Fibroblast of lung (primary cell): ENCODE measurements at places on chromosomes 12 and 14. TPM values are rescaled to one million over a fixed set of nuclear protein-coding genes. Genes with fewer than 3 reads are reported as not detected.

The CALCOCO1 gene
- 116 and 118 TPM in 2 replicates for total RNA-seq

The KRT83 gene
- total RNA-seq: not detected in 2 replicates

The C12orf56 gene
- 0.77 and 1.5 TPM in 2 replicates for total RNA-seq

The SYCP3 gene
- 0.17 and 0.26 TPM in 2 replicates for total RNA-seq

The TPH2 gene
- not detected in 2 replicates for total RNA-seq

The ADAMTS20 gene
- not detected in 2 replicates for total RNA-seq

The GALNT6 gene
- 25.9 and 115 TPM in 2 replicates for total RNA-seq

The PPFIA2 gene
- 0.26 and 2.1 TPM in 2 replicates for total RNA-seq

The AQP2 gene
- not detected in 2 replicates for total RNA-seq

The RNF212B gene
- not detected in 2 replicates for total RNA-seq

The SLC25A47 gene
- total RNA-seq: under 0.01 TPM in 1 of 2 replicates, not detected in the other

The SLC7A7 gene
- total RNA-seq: 5.1 and 6.3 TPM in 2 replicates

The KRT75 gene
- not detected in 2 replicates for total RNA-seq

The CCNT1 gene
- 21.6 and 24.6 TPM in 2 replicates for total RNA-seq

The RARG gene
- total RNA-seq: 26.7 and 51.4 TPM in 2 replicates

The ARHGDIB gene
- 5.9 and 8.3 TPM in 2 replicates for total RNA-seq

The TAS2R20 gene
- total RNA-seq: 2.1 and 3.3 TPM in 2 replicates

The RASSF9 gene
- 0.33 and 0.77 TPM in 2 replicates for total RNA-seq

The MORN3 gene
- 0.77 and 0.83 TPM in 2 replicates for total RNA-seq

The HNF1A gene
- total RNA-seq: not detected in 2 replicates

The PLA2G1B gene
- 0.51 TPM in 1 of 2 replicates, not detected in the other for total RNA-seq

The COL2A1 gene
- not detected in 2 replicates for total RNA-seq

The DBX2 gene
- total RNA-seq: not detected in 2 replicates

The CCDC177 gene
- not detected in 2 replicates for total RNA-seq

The BAZ1A gene
- 30.0 and 35.2 TPM in 2 replicates for total RNA-seq

The TRAFD1 gene
- total RNA-seq: 55.7 and 83.4 TPM in 2 replicates

The TPPP2 gene
- total RNA-seq: not detected in 2 replicates

The STAT2 gene
- 284 and 368 TPM in 2 replicates for total RNA-seq

The CAPZA3 gene
- not detected in 2 replicates for total RNA-seq

The SOX5 gene
- total RNA-seq: 16.4 and 32.0 TPM in 2 replicates

The LHX5 gene
- total RNA-seq: not detected in 2 replicates

The ZNF268 gene
- 28.6 and 30.0 TPM in 2 replicates for total RNA-seq

The RASSF8 gene
- 50.6 and 52.8 TPM in 2 replicates for total RNA-seq

The GYS2 gene
- total RNA-seq: not detected in 2 replicates

The SMIM41 gene
- 2.0 and 2.1 TPM in 2 replicates for total RNA-seq

The LTB4R gene
- total RNA-seq: 0.66 and 1.0 TPM in 2 replicates

The TAS2R19 gene
- total RNA-seq: 3.1 and 5.3 TPM in 2 replicates

The SARNP gene
- total RNA-seq: 83.0 and 88.5 TPM in 2 replicates

The NPAS3 gene
- 0.26 and 0.50 TPM in 2 replicates for total RNA-seq

The RNASE12 gene
- not detected in 2 replicates for total RNA-seq

The PROX2 gene
- total RNA-seq: not detected in 2 replicates

The RTL1 gene
- total RNA-seq: not detected in 2 replicates

The GALNT16 gene
- 8.5 and 9.6 TPM in 2 replicates for total RNA-seq

The AQP6 gene
- total RNA-seq: under 0.01 and 0.17 TPM in 2 replicates

The PDE3A gene
- 0.17 and 0.26 TPM in 2 replicates for total RNA-seq

The TSHR gene
- total RNA-seq: not detected in 2 replicates

The DEPDC4 gene
- total RNA-seq: 1.0 and 1.2 TPM in 2 replicates

The ASCL1 gene
- not detected in 2 replicates for total RNA-seq

The SLC38A4 gene
- total RNA-seq: 1.8 and 6.1 TPM in 2 replicates

The DERA gene
- 42.1 and 48.2 TPM in 2 replicates for total RNA-seq

The MUCL1 gene
- not detected in 2 replicates for total RNA-seq

The MMP14 gene
- total RNA-seq: 346 and 375 TPM in 2 replicates

The CCDC38 gene
- total RNA-seq: not detected in 2 replicates

The ADAM20 gene
- 0.51 and 1.2 TPM in 2 replicates for total RNA-seq

The USP30 gene
- 8.0 and 9.9 TPM in 2 replicates for total RNA-seq

The KLRD1 gene
- total RNA-seq: 0.17 and 0.26 TPM in 2 replicates

The SLC10A1 gene
- not detected in 2 replicates for total RNA-seq

The KRT78 gene
- total RNA-seq: not detected in 2 replicates
